ENCODE measurements at places on chromosomes 3 and 15. TPM values are rescaled to one million over a fixed set of nuclear protein-coding genes. Genes with fewer than 3 reads are reported as not detected.

DNA sequence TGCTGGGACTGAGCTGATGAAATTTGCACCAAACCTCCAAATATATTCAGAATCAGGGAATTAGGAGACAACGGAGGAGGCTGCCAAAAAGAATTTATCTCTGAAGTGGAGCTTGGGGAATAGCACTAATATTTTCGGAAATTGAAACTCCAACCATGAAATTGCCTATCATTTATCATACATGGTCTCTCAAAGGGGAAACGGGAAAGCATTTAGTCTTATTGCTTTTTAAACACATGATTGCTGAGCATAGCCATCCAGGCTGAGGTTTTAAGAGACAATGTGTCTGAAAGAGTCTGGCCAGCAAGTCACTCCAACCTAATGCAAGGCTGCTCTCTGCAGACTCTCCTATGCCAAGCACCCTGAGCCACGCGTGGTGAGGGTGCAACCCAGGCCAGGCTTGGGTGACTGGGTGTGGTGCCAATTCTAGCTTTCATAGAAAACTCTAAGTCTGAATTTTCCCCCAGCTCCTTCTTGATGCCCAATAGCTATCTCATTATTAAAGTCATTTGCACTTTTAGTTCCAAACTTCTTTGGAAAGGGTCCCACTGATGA, 200.2 kb downstream of the RPLP1 start:
- H3K36me3 ChIP-seq, result no peaks in the 10 kb centered on the region
- peaks cover 8% of the 10 kb centered on the region for H3K4me1 ChIP-seq
- no peak overlapping the region for H3K4me3 ChIP-seq
- no peaks in the 10 kb centered on the region for H3K27me3 ChIP-seq

- H3K27ac ChIP-seq, result no peak overlapping the region
- H3K27me3 ChIP-seq, result no peaks in the 10 kb centered on the region
- H3K4me3 ChIP-seq, result no peak overlapping the region
- DNase-seq, result no peak
- H3K4me1 ChIP-seq, result no peaks in the 10 kb centered on the region
Measured at GRCh38 chr3:122629763-122630162, 50.9 kb upstream of the PARP14 start.

GRCh38 chr3:71428841-71429596, 154.5 kb downstream of the FOXP1 start:
- no peak for DNase-seq
- H3K27me3 ChIP-seq, result no peaks in the 10 kb centered on the region
- no peak overlapping the region for H3K4me3 ChIP-seq
- no peak overlapping the region for H3K27ac ChIP-seq
- peaks cover 9% of the 10 kb centered on the region for H3K36me3 ChIP-seq

DNA sequence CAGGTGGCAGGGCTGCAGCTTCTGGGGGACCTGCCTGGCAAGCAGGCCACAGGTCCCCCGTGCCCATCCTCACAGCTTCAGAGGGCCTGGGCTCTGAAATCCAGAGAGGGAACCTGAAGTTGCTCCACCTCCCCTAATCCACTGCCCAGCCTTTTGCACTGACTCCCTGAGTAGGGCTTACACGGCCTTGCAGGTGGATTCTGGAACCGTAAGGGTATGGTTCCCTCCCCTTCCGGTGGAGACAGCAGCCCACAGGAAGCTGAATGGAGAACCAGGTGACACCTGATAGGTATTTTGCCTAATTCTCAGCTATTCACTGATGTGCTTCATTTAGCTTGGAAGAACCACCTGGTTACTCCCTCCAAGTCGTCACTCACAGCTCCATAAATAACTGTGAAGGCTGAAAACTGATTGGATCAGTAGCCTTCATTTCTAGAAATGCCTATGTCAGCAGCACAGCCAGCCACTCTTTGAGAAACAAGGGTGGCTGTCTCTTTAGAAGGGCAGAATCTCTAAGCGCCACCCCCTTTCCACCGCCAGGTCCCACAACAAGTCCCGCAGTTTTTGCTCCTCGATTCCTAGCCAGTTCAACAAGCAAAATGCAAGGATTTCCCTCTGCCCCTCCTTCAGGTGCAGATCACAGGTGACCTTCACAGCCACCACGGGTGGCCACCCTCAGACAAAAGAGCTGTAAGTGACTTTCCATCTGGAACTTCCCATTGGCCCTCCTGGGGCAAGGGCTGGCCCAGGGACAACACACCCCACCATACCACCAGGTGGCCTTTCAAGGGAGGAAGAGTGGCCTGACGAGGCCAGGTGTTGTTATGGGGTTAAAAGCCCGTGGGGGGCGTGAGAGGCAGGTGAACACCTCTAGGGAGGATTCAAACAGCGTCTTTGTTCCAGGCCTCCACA, 112.9 kb downstream of the SEC22A start:
- DNase-seq, result no peak
- no peak overlapping the region for H3K4me3 ChIP-seq
- H3K4me1 ChIP-seq, result peaks cover 3% of the 10 kb centered on the region
- peaks cover 4% of the 10 kb centered on the region for H3K27me3 ChIP-seq

DNA sequence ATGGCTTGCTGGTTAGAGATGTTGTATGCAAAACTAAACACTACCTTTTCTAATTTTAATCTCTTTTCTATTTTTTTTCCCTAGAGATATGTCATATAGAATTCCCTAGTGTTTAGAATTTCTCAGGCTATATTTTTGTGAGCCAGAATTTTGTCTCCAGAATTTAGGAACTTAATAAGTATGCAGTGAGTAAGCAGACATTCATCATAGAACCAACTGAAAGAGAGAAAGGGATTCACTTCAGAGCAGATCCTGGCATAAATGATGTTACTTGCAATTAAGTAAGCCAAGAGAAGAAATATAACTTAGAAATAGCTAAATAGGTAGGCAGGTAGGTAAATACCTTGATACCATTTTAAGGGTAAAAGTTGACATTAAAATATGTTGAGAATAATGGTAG, 288.9 kb downstream of the ZNF385D start:
- H3K36me3 ChIP-seq, result no peaks in the 10 kb centered on the region
- no peak for DNase-seq
- no peak overlapping the region for H3K4me3 ChIP-seq
- H3K27ac ChIP-seq, result no peak overlapping the region
- no peaks in the 10 kb centered on the region for H3K4me1 ChIP-seq

DNA sequence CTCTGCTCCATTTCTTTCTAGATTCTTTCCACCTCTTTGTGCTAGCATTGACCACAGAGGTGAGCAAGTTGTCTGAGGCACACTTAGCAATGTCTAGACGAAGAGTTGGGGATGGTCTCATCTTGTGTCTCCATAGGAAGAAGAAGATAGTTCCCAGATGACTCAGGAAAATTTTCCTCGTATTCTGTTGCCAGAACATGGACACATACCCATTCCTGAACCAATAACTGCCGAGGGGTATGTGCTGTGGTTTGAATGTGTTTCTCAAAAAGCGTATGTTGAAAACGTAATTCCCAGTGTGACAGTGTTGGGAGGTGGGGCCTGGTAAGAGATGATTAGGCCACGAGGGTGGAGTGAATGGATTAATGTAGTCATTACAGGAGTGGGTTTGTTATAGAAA, 107.5 kb upstream of the GALNT15 start:
- DNase-seq, result no peak
- H3K27ac ChIP-seq, result no peak overlapping the region
- H3K4me3 ChIP-seq, result no peak overlapping the region
- no peaks in the 10 kb centered on the region for H3K36me3 ChIP-seq
- H3K4me1 ChIP-seq, result no peaks in the 10 kb centered on the region
- no peaks in the 10 kb centered on the region for H3K27me3 ChIP-seq

DNA sequence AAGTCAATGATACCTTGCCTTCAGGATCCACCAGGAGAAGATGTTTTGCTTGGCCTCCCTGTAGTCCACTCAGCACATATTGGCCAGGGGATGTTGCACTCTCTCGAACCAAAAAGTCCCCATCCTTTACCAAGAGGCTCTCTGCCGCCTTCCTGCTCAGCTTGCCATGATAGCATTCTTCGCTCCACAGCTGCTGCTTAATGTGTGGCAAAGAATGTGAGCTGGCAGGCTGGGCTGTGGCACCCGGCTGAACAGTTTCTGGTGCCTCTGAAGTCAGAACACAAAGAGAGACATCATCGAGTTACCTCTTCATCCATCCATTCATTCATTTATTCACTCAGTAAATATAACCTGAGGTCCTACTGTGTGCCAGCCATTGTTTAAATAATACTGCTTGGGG, 23.9 kb upstream of the CEP152 start:
- no peaks in the 10 kb centered on the region for H3K36me3 ChIP-seq
- H3K4me3 ChIP-seq, result no peak overlapping the region
- H3K27me3 ChIP-seq, result peaks cover 20% of the 10 kb centered on the region
- no peak for DNase-seq
- H3K4me1 ChIP-seq, result no peaks in the 10 kb centered on the region

DNA sequence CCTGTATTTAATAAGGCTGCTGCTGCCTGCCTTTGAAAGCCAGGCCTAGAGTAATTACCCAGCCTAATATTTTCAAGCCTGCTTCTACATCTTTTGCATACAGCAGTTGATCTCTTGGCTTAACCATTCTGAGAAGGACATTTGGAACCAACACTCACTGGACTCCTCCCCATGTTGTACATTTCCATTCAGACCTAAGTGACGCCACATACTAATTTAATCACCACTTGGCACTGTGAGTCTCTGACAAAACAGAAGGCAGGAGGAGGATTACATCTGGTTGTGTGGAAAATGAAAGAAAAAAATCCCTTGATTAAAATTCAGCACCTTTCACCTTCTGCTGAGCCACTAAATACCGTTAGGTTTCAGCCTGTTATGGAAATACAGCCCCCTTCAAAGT, 102.2 kb upstream of the ARRDC4 start:
- no peaks in the 10 kb centered on the region for H3K36me3 ChIP-seq
- no peak overlapping the region for H3K4me3 ChIP-seq
- H3K4me1 ChIP-seq, result no peaks in the 10 kb centered on the region
- no peak for DNase-seq
- no peaks in the 10 kb centered on the region for H3K27me3 ChIP-seq

DNA sequence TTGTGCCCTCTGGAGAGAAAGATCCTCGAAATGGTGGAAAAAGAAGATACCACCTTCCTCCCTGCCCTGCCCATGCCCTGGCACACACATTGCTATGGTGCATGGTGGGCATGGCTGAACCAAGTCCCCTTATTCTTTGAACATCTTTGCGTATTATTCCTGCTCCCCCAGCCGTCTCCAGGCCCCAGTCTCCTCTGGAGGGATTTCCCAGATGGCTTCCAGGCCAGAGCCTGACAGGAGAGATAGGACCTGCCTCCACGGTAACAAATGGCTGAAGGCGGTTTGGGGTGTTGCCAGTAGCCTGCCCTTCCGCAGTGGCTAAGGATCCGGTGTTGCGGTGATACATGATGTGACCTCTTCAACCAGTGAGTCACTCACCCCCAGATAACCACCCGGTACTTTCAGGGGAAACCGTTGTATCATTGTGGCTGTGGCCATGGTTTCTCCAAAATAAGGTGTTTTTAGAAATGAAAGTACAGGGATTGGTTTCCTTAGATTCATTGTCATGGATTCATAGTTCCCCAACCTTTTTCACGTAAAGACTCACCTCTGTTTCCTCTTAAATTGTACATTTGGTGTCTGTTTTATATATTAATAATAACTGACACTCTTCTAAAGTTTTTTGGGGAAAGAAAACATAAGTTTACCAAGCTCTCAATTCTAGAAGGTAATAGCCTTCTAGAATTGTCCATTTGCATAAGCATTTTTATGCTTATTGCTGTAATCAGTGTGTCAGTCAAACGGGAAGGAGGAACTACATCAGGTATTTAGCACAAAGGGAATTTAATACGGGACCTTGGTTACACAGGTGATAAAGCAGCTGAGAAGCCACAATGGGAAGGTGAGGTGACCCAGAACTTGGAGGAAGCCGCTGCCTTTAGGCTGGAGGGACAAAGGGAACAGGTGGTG, 25.9 kb downstream of the SMAD3 start:
- H3K27me3 ChIP-seq, result no peaks in the 10 kb centered on the region
- peak overlapping the region; percentile 53 for H3K27ac ChIP-seq
- DNase-seq, result peak; percentile 54
- H3K4me3 ChIP-seq, result peak overlapping the region; percentile 17
- H3K36me3 ChIP-seq, result peaks cover 31% of the 10 kb centered on the region

DNA sequence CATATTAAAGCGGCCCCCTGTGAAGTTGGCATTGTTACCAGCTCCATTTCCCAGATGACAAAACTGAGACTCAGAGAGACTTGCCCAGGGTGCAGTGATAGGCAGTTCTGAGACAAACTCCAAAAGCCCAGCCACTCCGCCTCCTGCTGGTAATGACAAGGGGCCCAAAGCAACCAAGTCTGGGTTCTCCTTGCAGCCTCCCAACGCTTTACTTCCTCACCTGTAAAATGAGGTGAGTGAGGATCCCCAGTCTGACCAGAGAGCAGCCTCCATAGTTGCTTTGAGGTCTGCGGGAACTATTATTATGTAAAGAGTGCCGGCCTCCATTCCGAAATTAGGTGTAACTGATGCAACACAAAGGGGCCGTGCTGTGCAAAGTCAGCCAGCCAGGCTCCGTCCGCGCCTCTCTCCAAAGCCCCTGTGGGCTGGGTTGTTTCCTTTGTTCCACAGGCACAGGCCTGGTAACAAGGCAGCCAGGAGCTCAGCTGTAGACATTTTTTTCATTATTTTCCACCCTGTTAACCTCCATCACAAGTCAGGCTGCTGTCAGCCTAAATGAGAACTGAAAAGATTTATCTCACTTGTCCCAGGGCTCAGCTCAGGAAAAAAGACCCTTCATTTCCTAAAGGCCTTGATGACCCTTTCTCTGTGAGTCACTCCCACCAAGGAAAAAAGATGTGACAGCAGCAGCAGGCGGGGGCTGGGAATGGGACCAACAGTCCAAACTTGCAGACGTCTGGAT, 139.1 kb upstream of the RAD18 start:
- H3K27ac ChIP-seq, result no peak overlapping the region
- no peaks in the 10 kb centered on the region for H3K4me1 ChIP-seq
- no peaks in the 10 kb centered on the region for H3K36me3 ChIP-seq
- no peak overlapping the region for H3K4me3 ChIP-seq
- H3K27me3 ChIP-seq, result no peaks in the 10 kb centered on the region
- DNase-seq, result no peak

DNA sequence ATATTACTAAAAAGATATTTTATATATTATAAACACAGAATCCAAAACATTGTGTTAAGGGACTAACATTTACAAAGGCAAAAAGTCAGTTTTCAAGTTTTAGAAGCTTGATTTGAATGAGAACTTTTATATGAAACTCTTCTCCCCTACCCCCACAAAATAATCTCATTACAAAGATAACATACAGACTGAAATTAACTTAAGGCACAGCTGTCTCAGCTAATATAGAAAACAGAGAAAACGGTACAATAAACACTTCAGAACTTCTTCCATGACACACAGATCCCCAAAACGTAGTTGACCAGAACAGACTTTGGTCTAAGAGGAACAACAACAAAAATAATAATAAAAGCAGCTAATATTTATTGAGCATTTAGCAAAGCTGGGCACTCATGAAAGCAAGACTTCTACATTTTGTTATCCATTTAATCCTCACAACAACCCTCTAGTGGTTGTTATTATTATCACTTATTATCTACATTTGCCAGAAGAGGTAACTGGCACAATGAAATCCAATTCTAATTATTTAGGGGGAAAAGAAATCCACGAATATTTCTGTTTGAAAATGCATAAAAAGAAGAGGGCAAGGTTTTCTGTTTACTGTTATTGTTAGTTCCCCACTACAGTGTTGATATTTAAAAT, 68.1 kb downstream of the PFN2 start:
- no peak overlapping the region for H3K27ac ChIP-seq
- peaks cover 4% of the 10 kb centered on the region for H3K36me3 ChIP-seq
- no peak overlapping the region for H3K4me3 ChIP-seq
- H3K4me1 ChIP-seq, result no peaks in the 10 kb centered on the region

PROK2 gene
- total RNA-seq, result 1.3 TPM

ST3GAL6 gene
- 0.45 TPM for total RNA-seq

BCL2A1 gene
- total RNA-seq, result 20.0 TPM

OR5K2 gene
- total RNA-seq, result not detected

CPN2 gene
- total RNA-seq, result not detected

AP3B2 gene
- total RNA-seq, result 0.25 TPM

UCN2 gene
- total RNA-seq, result not detected

SOX14 gene
- not detected for total RNA-seq

GOLGA6B gene
- 0.22 TPM for total RNA-seq

All from CD4-positive, alpha-beta T cell (primary cell).